EL (cell line): ENCODE measurements at places on chromosomes 13 and 19.

DNA sequence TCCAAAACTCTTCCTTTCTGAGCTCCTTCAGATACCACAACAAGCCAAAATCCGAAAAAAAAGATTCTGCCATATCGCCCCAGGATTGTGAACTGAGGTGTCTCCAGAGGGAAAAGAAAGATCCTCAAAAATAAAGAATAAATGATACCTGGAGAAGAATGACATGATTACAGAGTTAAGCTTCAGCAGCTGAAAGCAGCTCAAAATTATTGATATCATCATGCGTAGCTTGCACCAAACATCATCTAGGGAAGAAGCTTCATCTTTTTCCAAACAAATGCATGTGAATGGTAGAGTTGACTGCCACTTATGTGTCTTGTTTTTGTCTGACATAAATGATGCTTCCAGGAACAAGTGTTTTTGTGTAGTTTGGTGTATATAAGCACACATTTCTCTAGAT is at the start of gene NLRP9:
TSS of gene NLRP9 (minus strand) at position 101 of the 400 bp plus-strand sequence. CDS start at position 73, 28 bp downstream.
- no peak for DNase-seq

DNA sequence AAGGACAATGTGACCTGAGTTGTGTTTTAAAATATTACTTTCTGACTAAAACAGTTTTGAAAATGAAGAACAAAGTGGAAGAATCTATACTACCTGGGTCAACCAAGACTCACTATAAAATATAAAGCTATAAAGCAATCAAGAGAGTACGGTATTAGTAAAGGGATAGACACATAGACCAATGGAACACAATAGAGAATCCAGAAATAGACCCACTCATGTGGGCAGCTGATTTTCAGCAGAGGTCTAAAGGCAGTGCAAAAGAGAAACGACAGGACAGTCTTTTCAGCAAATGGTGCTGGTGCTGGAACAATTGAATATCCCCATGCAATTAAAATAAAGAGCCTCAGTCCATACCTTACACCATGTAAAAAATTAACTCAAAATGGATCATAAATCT is 224.7 kb downstream of the RGCC start:
- no peak for DNase-seq

DNA sequence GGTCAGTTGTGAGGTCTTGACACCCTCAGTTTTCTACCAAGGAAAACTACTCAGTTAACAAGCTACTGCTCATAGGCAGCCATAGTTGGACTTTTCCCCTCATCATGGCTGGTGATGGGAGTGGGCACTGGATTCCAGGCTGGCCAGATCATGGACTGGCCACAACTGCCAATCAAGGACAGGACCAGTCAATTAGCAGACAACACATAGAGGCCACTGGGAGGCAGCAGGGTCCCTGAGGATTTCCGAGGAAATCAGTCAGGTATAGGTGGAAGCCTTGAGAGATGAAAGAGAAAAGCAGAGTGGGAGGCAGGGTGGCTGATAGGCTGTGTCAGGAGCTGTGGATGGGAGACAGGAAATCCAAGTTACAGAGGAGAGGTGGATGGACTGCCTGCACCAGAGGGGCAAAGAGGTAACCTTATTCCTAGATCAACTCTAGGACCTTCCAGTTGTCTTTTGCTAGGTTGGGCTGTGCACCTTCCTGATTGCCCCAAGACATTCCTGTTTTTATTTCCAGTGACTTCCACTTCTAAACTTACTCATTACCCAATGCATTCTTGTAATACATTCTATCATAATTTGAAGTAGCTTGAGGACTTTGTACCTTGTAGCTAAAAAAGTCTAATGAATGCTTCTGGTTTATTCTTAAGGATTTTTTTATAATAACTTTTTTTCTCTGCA is 361.8 kb downstream of the KCNRG start:
- no peak for DNase-seq

- no peak for DNase-seq
Measured at GRCh38 chr13:33490461-33491327, 205.1 kb upstream of the STARD13 start.

DNA sequence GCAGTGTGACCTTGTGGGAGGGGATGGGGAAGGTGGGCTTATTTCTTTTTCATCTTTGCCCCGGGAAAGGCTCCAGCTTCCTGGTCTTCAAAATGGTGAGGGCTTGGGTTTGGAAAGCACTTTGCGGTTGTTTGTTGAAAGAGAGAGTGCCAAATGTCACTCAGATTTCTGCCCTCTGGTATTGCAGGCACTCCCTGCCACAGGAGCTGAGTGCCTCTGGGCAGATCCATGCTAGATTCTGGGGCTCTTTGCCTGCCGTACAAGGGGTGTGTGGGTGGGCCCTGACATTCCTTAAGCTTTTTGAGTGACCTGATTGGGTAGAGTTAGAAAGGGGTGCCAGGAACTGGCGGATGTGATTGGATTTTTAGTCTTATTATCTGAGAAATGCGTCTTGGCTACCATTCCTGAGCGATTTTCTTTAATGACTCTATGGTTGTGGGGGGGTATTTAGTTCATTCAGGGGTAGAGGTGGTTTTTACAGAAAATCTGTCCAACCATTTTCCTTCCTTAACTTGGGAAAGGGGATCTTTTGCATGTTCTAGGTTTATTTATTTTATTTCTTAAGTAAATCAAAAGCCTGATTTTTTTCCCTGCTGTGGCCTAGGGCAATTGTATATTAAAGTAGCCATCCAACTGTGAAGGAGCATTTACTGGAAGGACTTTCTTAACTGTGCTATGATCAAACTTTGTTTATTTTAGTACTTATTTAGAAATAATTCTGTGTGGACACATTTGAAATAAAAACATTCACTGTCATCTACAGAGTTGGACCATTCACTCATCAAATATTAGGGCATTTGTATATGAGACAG is 3.2 kb downstream of the ARHGAP35 start:
- peak; percentile 93 for DNase-seq

DNA sequence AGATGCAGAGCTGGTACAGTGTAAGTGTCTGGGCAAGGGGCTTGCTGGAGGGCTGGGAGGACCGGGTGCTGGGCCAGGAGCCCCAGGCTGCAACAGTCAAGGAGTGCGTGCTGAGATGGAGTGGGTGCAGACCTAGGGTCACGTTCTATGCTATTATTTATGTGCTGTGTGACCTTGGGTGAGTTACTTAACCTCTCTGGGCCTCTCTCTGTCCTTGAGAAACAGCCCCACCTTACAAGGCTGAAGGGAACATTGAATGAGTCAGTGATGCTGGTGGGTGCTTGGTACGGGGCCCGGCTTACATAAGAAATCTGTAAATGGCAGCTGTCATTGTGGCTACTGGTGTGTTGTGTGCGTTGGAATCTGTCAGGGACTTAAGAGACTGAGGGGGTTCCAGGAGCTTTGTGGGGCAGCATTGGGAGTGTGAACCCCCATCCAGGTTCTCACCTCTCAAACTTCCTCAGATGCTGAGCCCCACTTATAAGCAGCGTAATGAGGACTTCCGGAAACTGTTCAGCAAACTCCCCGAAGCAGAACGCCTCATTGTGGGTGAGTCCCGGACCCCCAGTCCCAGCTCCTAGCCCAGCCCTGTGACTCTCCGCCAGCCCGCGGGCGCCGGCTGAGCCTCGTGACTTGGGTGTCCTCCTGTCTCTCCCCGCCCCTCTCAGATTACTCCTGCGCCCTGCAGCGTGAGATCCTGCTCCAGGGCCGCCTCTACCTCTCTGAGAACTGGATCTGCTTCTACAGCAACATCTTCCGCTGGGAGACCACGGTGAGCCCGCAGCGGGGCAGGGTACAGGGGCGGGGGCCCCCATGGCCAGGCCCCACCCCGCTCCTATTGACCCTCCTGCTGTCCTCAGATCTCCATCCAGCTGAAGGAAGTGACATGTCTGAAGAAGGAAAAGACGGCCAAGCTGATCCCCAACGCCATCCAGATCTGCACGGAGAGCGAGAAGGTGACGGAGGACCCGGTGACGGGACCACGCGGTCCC is 9.6 kb downstream of the GRAMD1A start:
- DNase-seq = no peak

DNA sequence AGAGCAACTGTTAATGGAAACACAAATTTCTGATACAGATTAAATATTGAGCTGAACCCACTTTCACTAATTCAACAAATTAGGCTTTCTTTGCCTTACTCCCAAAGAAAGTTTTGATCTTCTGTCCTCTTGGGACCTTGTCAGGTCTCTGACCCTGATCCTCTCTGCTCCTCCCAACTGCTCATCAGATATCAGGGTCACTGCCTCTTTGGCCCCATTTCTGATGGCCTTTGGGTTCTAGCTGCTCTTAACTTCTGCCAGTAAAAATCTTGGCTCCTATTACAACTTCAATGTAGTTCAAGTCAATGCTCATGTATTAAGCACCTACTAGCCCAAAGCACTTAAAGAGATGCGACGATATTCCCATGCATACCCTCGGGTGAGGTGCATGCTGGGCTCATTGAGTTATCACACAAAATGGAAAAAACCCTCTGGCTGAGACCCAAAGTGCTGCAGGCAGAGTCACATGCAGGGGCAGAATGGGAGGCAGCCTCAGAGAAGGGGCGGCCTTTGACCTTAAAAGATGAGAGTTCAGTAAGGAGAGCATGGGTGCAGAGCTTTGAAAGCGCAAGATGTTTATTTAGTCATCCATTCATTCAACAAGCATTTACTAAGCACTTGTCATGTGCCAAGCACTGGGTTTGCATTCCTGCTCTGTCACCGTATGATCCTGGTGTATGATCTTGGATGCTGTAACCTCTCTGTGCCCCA is 183.4 kb downstream of the USP12 start:
- DNase-seq = no peak

DNA sequence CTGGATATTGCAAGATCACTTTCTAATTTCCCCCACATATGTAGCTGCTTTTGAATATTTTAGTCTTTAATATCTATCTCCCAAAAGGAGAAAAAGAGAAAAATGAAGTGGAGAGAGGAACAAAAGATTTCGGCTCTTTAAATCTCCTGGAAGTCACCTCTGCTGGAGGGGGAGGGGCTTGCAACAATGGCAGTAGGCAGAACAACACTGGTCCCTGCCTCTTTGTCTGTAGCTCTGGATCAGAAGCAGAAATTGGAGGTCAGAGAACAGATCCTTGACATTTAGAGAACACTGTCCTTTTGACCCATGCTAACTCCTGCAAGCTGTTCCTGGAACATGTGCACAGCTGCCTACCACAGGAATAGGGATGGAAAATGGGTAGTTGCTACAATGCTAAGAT is 86.7 kb upstream of the GPR12 start:
- no peak for DNase-seq

GRCh38 chr19:47272448-47273312 is 2.0 kb upstream of the INAFM1 start:
- DNase-seq = peak; percentile 25

DNA sequence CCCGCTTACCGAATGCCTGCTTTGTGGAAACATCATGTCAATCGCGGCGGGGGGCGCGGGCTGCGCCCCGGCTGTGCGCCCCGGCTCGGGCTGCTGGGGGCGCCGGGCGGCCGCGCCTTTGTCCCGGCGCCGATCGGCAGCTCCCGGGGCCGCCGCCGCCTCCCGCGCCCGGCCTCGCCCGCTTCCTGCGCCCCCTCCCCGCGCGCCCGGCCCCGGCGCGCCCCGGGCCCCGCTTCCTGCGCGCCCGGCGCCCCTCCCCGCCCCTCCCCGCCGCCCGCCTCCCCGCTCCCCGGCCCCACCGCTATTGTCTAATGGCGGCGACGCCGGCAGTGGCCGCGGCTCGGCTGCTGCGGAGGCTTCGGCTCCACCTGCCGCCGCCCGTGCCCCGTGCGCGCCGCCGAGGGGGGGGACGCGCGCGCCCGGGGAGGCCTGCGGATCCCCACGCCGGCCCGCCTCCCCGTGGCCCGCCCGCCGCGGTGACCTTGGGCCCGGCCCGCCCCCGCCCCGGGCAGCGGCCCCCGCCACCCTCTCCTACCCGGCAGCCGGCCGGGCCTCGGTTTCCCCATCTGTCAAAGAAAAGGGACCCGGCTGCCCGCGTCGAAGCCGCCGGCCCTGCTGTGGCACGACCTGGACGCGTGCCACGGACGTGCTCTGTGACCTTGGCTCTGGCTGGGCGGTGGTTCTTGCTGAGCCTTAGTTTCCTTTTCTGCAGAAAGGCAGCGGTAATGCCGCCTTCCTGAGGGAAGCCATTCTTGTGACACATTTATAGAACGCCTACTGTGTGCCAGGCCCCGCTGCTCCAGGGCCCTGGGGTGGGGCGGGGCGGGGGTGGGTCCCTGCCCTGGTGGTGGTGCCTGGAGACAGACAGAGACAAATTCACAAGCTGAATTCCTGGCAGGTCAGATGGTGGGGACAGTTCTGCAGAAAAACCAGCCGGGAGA is at the start of gene TLE5:
TSS of gene TLE5 (minus strand) at position 331 of the 941 bp plus-strand sequence. CDS start at position 36, 295 bp downstream.
- peak; percentile 57 for DNase-seq

DNA sequence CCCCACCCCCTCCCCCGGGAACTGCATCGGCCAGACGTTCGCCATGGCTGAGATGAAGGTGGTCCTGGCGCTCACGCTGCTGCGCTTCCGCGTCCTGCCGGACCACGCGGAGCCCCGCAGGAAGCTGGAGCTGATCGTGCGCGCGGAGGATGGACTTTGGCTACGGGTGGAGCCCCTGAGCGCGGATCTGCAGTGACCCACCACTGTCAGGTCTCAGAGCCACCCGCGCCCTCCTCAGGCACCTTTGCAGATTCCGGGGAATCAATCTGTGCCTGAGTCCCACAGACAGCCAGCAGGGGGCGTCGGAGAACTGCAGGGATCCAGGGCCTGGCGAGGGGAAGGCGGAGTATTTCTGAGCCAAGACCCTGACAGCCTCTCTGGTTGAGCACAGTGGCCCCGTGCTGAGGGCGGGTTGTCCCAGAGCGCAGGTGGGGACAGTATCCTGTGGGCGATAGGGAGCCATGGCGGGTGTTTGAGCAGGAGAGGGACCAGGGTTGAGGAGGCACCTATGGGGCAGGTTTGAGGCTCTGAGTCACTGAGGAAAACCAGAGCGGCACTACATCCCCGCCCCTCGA is 30.4 kb upstream of the CYP4F8 start:
- DNase-seq = peak; percentile 51

DNA sequence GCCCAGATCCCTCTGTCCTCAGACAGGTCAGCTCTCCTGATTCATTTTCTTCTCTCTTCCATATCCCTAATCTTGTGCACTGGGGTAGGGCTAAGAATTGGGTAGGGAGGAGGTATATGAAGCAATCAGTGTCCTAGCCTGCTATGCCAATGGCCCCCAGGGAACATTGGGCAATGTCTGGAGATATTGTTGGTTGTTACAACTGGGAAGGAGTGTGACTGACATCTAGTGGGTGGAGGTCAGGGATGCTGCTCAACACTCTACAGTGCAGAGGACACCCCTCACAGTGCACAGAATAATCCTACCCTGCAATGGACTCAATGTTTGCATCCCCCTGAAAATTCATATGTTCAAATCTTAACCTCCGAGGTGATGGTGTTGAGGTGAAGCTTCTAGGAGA is 57.5 kb downstream of the CPAMD8 start:
- peak; percentile 19 for DNase-seq

GRCh38 chr19:47626238-47626637 is 17.3 kb downstream of the BICRA start:
- DNase-seq = no peak

GRCh38 chr13:41941174-41941573 is 19.7 kb downstream of the VWA8 start:
- DNase-seq = no peak

GRCh38 chr19:58581227-58582141 is 8.3 kb upstream of the MZF1 start:
- peak; percentile 82 for DNase-seq
